SW480 (cell line): ENCODE measurements at places on chromosomes 4 and X.

DNA sequence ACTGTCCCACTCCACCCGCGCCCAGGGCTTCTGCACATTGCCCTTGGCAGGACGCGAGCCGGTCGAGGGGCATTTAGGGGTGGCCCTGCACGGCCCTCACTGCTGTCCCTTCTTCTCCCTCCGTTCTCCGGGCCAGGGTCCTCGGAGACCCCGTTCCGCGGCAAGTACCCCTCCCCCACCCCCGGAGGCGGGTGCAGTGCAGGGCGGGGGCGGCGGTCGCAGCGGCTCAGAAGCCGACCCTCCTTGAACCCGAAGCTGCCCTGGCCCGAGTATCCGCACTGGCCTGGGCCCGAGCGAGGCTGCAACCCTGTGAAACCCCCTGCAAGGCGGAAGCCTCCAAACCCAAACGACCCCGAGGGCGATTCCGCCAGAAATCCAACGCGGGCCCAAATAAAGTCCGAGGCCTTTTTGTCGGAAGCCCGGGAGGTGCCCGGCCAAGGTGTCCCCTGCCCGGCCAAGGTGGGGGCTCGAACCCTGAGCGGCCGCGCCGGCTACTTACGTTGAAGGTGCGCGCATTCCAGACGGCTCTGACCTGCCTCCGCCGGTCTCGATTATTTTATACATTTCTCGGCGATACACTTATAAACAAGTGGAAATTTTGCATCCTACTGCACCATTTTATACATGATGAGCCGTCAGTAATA lies 53.1 kb upstream of the TMEM33 start:
- DNase-seq = no peak

GRCh38 chr4:1465173-1466033 lies 59.2 kb upstream of the NKX1-1 start:
- DNase-seq = no peak

GRCh38 chr4:183355405-183355804 lies 33.2 kb upstream of the CLDN24 start:
- DNase-seq = peak; percentile 6

GRCh38 chrX:31706466-31706865 lies 634.6 kb upstream of the FTHL17 start:
- no peak for DNase-seq

- no peak for DNase-seq
These were observed 113.6 kb downstream of the GLUD2 start for GRCh38 chrX:121160987-121161386.
